Prostate gland (tissue), 2 donors: ENCODE measurements at places on chromosomes 12 and 14.

DNA sequence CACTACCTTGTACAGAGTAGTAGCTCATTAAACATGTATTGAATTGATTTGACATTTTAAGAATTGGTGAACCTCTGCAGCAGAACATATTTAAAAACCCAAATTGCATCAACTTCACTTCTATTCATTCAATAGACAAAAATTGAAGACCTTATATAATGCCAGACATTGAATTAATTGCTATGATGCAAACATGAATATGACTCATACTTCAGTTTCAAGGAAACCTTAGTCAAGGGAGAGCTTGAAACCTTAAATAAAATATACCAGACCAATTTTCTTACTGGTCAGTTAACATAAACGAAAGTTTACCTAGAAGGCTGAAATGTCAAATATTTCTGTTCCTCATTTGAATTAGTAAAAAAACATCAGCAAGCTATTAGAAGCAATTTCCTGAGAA is 5.0 kb upstream of the MGAT4C start:
- no peak for DNase-seq

DNA sequence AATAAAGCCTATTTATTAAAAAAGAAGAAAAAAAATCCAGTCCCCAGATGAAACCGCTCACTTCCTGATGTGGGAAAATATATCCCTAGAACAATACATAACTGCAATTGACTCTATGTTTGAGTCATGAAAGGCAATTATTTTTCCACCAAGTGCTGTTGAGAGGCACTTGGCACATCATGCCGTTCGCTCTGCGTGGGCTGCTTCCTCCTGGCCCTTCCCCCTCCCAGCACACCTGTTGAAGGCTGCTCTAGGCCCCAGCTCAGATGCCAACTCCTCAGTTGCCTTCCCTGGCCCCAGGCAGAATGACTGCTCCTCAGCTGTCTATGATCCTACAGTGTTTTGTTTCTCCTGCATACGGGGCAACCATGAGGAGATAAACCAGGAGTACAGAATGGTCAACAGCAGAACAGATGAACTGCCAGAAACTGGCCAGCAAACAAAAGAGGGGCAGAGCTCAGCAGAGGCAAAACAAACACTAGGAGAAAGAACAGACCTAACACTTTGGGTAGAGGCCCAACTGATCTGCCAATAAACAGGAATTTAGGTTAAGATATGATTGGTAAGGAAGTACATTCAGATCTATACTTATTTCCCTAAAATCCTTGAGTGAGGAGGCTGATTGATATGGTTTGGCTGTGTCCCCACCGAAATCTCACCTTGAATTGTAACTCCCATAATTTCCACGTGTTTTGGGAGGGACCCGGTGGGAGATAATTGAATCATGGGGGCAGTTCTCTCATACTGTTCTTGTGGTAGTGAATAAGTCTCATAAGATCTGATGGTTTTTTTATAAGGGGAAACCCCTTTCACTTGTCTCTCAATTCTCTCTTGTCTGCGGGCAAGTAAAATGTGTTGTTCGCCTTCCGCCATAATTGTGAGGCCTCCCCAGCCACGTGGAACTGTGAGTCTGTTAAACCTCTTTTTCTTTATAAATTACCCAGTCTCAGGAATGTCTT is 58.6 kb downstream of the SLC38A1 start:
- peak; percentile 27 for DNase-seq

GRCh38 chr12:110737532-110737931 is 5.2 kb downstream of the PPP1CC start:
- DNase-seq = no peak

GRCh38 chr12:109921982-109922381 is 21.9 kb downstream of the TCHP start:
- DNase-seq = no peak

DNA sequence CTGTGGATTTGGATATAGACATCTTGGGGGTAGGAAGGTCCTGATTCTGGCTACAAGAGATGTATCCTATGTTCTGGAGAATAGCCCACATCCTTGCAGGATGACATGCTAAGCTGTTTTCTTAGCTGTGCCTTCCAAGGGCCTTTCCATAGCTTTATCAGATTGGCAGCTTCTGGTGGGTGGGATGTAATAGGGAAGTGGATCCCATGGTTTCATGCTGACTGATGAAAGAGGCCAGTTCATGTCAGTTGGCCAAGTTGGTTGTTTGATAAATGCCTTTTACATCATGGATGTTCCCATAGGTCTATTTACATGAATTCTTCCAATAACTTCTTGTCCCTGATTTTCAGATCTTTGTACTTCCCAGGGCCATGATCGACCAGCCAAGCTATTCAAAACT is 169.1 kb upstream of the RMST start:
- no peak for DNase-seq

- DNase-seq = peak; percentile 9
Observed at GRCh38 chr14:55245657-55246268, 25.5 kb upstream of the FBXO34 start.

DNA sequence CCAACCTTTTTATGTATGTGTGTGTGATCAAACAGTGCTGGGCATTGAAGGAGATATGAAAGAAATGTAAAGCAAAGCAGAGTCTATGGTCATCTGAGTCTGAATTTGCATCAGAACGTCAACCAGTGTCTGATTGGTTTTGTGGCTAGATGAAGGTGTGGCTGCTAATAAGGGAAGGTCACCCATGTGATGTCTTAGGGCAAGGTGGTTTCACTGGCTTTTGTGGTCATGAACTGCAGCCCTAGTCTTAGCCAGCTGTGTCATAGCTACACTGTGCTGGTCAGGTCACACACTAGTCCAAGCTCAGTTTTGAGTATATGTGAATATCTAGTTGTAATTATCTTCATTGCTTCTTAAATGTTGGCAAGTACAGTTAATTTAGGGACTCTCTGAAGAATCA is 105.8 kb downstream of the TGFB3 start:
- DNase-seq = no peak

- no peak for DNase-seq
Observed at GRCh38 chr12:104446646-104447421, 9.9 kb upstream of the CHST11 start.

DNA sequence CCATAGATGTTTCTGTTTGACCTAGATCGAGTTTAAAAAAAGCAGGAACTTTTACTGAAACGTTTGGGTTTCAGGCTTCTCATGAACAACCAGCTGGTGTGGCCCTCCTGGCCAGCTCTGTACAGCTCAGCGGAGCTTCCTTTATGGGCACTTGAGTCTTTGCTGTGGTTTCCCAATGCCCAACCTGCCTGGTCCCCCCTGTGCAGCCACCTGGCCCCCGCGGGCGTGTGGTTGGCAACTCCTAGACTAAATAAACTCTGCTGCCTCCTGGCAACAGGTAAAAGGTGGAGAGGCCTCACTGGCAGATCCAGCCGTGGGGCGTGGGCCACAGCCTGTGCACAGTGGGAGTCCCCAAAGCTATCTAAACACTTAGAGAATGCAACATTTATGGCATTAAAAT is 38.7 kb downstream of the ADGRD1 start:
- no peak for DNase-seq

DNA sequence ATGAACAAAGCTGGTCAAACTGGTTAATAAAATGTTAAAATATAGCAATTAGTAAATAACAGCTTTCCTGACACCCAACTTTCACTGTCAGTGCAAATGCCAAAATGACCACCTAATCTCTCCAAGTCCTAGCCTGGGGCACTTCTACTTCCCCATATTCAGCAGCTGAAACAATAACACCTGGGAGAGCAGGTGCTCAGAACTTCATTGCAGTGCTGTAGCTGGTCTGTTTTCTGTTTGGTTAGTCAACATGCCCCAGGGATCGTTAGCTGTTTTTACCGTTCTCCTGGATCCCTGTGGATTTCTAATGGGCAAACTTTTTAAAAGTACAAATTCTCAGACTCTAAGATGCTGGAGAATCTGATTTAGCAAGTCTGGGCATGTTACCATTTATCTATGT is 759.7 kb downstream of the GALC start:
- DNase-seq = no peak

GRCh38 chr12:33472299-33472698 is 32.7 kb upstream of the SYT10 start:
- no peak for DNase-seq

GRCh38 chr12:47868552-47869031 is 36.2 kb downstream of the VDR start:
- no peak for DNase-seq

- DNase-seq = no peak
Observed at GRCh38 chr12:129966146-129966995, 62.5 kb upstream of the TMEM132D start.

- DNase-seq = no peak
Observed at GRCh38 chr12:107891967-107892366, 117.5 kb downstream of the ASCL4 start.

DNA sequence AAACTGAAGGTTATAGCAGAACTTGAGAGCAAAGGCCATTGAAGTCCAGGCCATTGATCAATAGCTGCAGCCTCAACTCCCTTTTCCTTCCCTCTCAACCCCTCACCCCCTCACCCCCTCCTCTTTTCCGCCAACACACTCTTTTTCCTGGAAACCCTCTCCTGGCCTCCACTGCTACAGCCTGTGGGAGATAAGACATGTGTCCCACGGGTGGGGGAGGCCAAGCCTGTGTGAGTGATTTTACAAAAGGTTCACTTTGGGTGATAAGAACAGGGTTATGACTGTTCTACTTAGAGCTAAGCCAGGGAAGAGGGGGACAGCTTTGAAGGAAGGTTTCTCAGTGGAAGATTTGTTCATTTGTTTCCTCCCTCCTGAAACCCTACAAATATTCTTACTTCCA is 9.2 kb upstream of the FGF23 start:
- DNase-seq = no peak

- DNase-seq = peak; percentile 53
Observed at GRCh38 chr14:50545618-50546017, 13.2 kb upstream of the MAP4K5 start.

DNA sequence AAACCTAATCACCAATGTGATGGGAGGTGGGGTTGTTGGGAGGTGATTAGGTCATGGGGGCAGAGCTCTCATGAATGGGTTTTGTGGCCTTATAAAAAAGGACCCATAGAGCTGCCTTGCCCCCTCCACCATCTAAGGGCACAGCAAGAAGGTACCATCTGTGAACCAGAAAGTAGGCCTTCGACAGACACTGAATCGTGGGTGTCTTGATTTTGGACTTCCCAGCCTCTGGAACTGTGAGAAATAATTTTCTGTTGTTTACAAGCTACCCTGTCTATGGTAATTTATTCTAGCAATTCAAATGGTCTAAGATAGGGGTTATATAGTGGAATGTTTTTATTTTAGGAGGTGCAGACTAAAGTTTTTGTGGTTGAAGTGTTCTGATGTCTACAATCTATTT is 7.9 kb upstream of the SLC10A1 start:
- no peak for DNase-seq

DNA sequence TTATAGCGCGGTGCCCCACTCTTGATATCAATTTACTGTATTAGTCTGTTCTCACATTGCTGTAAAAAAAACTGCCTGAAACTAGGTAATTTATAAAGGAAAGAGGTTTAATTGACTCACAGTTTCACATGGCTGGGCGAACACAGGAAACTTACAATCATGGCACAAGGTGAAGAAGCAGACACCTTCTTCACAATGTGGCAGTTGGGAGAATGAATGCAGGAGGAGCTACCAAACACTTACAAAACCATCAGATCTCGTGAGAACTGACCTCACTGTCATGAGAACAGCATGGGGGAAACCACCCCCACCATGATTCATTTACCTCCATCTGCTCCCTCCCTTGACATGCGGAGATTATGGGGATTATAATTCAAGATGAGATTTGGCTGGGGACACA is 42.3 kb downstream of the FBXO34 start:
- no peak for DNase-seq

GRCh38 chr14:103273145-103273744 is 60.8 kb upstream of the EIF5 start:
- no peak for DNase-seq

- peak; percentile 59 for DNase-seq
Observed at GRCh38 chr12:122917507-122918121, 21.7 kb upstream of the VPS37B start.

DNA sequence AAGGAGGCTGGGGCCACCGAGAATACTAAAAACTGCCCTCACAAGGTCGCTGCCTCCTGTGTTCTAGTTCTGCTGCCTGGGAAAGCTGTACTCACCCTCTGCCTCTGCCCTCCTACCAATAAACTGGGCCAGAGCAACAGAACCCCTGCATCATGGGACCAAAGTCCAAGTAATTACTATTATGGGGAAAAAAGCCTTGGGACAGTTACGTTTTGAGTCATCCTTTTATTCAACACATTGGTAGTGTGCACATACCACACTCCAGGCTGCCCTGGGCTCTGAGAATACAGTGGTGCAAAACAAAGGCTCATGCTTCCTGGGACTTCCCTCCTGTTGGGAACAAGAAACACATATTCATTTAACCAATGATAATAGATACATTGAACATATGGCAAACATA is 49.0 kb downstream of the CACNA1C start:
- no peak for DNase-seq

DNA sequence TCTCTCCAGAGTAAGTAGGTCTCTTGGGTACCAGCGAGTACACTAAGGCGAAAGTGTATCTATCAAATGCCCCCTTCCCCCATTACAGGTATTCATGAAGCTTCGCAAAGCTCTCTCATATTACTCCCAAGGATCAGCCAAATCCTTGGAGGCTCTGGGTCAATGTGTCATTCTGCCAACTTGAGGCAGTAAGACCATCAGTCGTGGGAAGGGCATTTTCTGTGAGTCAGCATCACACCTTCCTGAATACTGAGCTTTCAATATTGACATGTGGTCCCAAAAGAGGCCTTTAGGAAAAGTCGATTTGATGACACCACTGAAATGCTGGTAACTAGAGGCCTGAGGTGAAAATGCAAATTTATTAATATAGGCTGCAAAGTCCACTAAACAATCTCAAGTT is 323.9 kb downstream of the LRIG3 start:
- DNase-seq = no peak

- DNase-seq = no peak
Observed at GRCh38 chr12:26712892-26713291, 120.1 kb downstream of the ITPR2 start.

DNA sequence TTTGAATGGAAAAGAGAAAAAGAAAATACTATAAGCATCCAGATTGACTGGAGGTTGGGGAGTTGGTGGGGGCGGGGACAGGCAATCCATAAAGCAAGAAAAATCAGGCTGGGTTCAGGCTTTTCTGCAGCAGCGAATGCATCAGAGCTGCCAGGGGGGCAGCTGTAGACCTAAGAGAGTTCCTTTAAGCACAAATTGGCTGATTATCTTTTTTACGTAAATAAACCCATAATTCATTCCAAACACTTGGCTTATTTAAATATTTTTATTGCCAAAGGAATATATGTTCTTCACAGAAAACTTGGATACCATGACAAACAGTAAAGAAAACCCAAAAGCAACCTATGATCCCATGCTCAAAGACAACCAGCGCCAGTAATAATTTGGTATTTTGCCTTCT is 10.2 kb downstream of the BDKRB2 start:
- DNase-seq = no peak
